ENCODE measurements at places on chromosomes 12 and 14.

- DNase-seq: no peak
Observed at GRCh38 chr12:67239061-67239460, 30.1 kb upstream of the CAND1 start.

DNA sequence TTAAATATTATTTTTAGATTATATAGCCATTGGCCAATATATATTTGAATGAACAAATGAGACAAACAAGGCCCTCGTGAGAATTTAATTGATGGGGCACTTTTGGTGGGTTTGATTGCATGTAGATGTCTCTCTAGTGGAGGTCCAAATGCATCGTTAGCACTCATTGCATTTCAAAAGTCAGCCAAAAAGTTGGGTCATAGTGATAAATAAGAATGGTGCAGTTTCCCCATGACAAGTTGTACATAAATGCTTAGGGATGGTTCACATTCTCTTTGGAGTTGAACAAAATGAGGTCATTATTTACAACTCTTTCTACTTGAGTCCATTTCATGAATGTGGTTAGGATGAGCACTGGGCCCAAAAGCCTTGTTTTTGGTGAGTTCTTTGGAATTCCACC lies 1.0 kb downstream of the BEST3 start:
- DNase-seq: no peak

- DNase-seq: no peak
Observed at GRCh38 chr12:106855221-106855758, 80.8 kb downstream of the RIC8B start.

DNA sequence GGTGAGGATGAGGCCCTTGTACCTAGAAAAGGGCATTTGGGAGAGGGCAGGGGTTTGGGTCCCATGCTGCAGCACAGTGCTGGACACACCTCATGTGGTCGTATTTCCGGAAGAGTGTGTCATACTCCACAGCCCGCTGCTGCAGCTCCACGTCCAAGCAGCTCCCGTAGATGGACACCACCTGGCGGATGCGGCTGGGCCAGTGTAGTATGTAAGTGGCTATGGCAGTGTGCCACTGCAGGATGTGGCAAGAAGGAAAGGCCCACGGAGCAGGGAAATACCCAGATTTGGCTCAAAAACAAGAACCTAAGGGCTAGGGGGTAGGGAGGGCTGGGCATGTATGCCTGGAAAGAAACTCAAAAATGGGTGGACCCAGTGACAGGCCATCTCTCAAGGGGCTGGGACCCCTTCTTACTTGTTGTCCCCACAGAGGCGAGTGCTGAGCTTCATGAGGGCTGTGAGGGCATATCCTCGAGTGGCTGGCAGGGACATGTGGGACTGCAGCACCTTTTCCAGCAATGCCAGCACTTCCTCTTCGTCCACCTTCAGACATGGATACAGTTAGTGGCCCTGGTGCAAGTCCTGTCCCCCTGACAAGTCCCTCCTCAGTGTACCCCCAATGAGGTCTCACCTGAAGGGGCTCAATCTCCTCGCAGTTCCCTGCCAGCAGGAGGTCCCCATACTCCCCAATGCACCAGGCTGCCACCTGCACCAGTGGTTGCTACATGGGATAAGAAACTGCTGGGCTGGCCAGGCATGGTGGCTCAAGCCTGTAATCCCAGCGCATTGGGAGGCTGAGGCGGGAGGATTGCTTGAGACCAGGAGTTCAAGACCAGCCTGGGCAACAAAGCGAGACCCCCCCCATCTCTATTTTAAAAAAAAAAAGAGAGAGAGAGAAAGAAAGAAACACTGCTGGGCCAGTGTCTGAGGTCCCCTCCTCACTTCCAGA lies 5.4 kb downstream of the AP1G2 start:
- DNase-seq: no peak

DNA sequence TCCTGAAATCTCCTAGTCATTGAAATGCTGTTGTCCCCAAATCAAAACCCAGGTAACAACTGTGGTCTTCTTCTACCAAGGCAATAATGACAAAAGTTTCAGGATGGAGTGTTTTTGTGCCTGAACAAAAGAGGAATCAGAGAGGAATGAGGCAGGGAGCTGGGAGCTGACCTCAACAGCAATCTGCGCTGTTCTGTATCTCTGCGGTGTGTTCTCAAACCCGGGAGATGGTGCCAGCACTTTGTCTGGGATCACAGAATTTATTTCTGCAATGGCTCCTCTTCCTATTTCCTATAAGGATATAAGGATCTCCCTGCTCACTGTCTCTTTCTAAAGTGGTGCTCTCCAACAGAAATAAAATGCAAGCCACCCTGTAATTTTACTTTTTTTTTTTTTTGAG lies 449 bp upstream of the GLT8D2 start:
- no peak for DNase-seq

GRCh38 chr12:121196902-121197301 lies 13.0 kb upstream of the P2RX4 start:
- DNase-seq: no peak

DNA sequence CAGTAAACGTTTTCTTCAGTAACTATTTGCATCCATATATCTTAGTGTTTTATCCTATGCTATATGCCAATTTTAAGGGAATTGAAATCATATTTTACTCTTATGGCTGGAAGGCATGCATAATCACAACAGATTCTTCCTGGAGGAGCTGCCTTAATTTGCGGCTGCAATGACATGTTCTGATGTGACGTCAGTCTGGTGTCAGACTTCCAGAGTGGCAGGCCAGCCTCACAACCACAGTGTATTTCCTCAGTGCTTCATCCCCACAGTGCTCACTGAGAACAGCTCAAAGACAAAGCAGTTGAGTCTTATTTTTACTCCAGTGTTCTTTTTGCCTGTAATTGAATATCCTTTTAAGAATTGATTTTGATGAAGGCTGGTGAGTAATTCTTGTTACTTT lies 107.1 kb downstream of the PLEKHA5 start:
- DNase-seq: no peak

GRCh38 chr12:104888481-104888880 lies 69.6 kb downstream of the SLC41A2 start:
- DNase-seq: no peak

DNA sequence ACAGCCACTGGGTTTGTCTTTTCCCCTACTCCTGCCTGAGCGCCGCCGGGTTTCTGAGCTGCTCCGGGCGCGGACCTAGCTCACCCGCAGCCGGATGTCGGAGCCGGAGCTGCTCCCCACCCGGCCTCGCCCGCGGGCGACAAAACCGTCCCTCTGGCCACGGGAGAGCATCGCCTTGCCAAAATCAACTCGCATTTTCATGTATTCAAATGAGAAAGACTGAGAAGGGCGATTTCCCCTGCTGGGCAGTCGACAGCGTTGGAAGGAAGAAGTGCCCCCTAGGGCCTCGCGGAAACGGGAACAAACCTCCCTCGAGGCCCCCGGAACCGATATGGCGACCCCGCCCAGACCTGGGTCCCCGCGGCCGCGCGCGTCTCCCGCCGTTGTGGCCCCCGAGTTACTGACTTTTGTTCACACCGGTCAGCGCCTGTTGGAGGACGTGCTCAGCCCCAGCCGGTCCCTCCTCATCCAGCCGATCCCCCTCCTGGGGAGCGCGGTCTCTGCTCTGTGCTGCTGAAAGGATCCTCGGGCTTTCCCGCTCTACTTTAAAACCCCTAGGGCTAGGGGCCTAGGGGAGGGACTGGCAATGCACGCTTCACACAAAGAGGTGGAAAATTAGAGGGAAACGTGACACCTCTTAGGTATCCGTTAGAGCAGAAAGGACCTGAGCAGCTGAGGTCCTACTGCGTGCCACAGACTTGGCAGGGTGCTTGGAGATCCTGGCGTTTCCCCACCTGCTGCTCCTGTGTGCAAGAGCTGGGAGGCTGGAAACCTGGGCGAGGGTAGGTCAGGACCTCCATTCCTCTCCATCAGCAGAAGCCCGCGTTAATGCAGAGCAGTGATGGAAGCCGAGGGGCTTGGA lies 4.3 kb downstream of the TTC6 start:
- DNase-seq: no peak

GRCh38 chr12:43208221-43208620 lies 343.8 kb downstream of the ADAMTS20 start:
- no peak for DNase-seq

- DNase-seq: no peak
Observed at GRCh38 chr14:104353221-104353920, 215.0 kb downstream of the KIF26A start.

DNA sequence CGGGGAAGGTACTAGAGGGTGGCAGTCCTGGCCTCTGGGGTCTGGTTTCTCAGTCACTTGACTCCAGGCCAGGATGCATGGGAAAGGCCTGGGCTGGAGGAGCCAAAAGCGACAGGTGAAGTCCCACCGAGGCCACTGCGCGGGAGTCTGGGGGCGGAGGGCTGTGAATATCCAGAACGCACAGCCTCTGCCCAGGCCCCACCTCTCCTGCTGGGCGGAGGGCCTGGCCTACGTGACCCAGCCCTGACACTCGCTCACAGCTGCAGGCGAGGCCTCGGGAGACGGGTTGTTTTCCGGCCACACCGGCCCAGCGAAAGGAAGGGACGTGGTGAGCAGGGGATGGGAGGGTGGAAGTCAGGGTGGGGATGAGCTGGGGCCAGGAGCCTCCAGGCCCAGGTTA lies 91.2 kb downstream of the RFLNA start:
- no peak for DNase-seq

DNA sequence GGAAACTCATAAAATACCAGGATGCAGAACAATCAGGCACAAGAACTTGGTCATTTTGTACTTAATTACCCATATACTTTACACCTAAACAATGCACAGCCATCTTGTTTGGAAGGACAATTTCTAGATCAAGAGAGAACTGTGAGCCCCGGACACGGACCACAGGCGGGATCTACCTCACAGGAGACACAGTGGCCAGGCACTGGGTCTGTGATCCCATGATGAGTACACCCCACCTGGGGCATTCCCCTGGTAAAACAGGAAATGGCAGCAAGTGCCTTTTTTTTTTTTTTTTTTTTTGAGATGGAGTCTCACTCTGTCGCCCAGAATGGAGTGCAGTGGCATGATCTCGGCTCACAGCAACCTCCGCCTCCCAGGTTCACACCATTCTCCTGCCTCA lies 15.2 kb downstream of the GOLGA3 start:
- DNase-seq: no peak

DNA sequence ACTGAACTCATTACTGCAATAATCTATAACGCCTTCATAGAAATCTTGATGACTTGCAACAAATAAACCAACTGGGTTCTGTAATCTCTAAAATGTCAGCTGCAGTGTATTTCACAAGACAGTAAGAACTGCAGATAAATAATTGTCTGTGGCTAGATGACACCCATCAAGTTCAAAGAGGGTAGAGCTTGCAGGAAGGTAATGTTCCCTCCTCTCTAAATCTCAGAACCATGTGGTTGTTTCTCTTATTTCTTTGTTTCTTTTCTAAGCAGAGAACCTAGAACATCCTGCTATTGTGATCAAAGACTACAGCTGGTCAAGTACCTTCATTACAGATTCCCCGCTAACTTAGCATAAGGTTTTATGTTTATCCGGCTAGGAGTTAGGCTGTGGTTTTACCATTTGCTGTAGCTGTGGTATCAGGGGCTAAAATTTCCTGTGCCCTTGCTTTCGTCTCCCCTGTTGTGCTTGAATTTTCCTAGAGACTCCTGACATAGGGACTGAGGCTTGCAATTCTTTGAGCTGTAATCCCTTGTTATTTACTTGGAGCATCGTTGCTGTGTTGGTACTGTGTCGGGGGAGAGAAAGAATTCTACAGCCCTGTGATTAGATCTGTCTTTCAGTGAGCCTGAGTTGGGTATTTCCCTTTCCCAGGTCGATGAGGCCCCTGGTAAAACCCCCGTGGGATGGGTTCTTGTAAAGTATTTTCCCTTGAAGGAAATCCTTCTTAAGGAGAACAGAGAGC lies 253.1 kb upstream of the BTG1 start:
- no peak for DNase-seq

GRCh38 chr14:44494137-44494536 lies 12.9 kb downstream of the FSCB start:
- DNase-seq: no peak

DNA sequence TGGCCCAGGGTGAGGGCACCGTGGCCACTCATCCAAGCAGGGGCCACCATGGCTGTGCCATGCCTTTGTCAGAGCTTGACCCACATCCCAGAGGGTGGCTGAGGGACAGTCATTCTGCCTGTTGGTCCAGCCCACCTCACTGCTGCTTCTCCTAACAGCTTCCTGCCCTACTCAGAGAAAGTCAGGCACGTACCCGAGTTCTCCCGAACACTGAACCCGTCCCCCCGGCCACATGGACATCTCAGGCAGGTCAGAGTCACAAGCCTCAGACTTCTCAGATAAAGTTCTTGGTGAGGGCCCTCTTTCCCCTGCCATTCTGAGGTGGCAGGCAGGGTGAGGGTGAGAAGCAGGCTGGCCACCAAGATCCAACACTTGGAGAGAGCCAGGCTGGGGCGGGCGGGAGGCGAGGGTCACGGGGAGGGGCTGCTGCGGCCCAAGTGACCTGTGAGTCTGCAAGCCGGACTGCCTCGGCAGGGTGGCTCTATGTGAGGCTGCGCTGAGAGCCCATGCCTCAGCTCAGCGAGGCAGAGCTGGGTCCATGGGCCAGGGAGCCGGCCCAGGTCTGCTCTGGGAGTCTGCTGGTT lies 317.8 kb downstream of the TMEM121 start:
- no peak for DNase-seq

DNA sequence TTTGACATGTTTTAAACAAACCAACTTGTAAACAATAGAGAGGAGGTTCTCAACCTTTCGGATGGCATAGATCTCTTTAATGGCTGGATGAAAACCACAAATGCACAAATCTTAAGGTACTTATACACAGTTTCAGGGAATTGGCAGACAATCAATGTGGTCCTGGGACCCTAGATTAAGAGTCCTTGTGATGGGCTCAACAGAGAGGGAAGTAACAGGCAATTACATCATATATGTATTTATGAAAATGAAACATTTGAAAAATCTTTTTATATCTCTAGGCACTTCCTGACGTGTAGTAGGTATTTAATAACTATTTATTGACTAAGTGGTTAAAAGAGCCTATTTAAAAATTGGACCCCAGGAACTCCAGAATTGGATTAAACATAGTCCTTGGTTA lies 897 bp downstream of the ACTR10 start:
- no peak for DNase-seq

- no peak for DNase-seq
Observed at GRCh38 chr12:60863421-60863820, 1267.6 kb downstream of the SLC16A7 start.

GRCh38 chr12:50066402-50066801 lies 9.0 kb downstream of the ASIC1 start:
- no peak for DNase-seq

- DNase-seq: no peak
Observed at GRCh38 chr12:131720921-131721320, 10.0 kb downstream of the SFSWAP start.
